Activated CD8-positive, alpha-beta T cell treated with anti-CD3 and anti-CD28 coated beads for 36 hours (primary cell): ENCODE measurements at places on chromosomes 2 and 18.

GRCh38 chr2:27773959-27774358, 2.4 kb downstream of the MRPL33 start:
- no peak for DNase-seq

DNA sequence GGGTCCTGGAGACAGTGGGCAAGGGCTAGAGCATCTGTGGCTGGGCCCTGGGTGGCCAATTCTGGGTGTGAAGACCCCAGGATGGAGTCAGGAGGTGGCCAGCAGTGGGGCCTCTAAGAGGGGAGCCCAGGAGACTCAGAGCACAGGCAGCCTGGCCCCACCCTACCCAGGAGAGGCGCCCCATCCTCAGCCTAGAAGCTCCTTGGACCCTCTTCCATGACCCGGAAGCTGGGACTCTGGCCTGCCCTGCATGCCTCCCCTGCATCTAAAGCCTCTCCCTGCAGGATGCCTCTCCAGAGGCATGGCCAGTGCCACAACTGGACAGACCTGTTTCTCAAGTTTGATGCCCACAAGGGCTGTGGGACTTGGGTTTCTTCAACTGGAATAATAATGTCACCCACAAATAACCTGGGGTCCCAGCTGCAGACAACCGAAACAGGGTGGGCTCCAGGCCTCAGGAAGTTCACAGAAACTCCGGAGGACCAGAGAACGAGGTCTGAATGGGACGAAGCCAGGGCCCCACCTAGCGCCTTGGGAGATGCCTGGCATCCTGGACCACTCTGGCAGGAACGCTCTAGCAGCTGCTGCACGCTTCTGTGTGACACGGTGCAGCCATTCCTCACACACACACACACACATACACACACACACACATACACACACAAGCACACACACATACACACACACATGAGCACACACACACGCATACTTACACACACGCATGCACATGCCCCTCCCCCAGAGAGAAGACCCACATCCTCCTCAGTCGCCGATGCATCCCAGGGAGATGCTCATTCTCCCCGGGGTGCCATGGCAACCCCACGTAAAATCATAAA, 16.4 kb downstream of the KCNIP3 start:
- no peak for DNase-seq

DNA sequence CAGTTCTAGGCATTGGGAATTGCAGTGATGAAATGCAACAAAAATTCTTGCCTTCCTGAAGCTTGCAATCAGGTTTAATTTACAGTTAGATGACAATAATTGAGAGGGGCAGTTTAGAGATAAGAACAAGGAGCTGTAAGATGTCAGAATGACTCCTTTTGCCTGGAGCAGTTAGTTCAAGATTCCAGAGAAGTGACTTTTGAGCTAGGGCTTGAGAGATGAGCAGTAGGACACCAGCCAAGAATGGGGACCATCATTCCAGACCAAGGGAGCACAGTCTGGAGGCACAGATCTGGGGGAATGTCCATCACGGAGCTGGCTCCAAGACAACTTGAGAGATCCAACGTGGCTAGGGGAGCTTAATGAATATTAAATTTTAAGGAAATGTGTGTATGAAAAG, 26.8 kb downstream of the CACNB4 start:
- no peak for DNase-seq

GRCh38 chr2:20169796-20170703, 54.9 kb downstream of the SDC1 start:
- DNase-seq = no peak
